Activated CD8-positive, alpha-beta memory T cell treated with anti-CD3 and anti-CD28 coated beads for 48 hours (primary cell): ENCODE measurements at places on chromosomes 5 and 9.

GRCh38 chr5:172943283-172943841 is 15.9 kb upstream of the RPL26L1 start:
- DNase-seq = no peak

DNA sequence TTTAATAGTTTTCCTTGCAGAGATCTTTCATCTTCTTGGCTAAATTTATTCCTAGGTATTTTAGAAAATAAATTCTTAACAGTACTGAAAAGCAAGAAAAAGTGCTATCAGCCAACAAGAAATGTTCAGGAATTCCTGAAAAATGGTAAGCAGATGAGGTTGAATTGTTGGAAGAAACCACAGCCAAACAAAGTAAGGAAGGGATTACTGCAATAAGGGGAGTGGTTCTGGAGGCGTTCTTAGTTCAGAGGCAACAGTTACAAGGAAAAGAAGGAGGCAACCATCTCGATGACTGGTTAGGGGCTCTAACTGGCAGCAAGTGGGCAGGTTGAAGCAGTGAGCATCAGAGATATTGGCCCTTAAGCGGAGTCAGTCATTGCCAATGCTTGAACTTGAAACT is 12.8 kb upstream of the OR13J1 start:
- DNase-seq = no peak

DNA sequence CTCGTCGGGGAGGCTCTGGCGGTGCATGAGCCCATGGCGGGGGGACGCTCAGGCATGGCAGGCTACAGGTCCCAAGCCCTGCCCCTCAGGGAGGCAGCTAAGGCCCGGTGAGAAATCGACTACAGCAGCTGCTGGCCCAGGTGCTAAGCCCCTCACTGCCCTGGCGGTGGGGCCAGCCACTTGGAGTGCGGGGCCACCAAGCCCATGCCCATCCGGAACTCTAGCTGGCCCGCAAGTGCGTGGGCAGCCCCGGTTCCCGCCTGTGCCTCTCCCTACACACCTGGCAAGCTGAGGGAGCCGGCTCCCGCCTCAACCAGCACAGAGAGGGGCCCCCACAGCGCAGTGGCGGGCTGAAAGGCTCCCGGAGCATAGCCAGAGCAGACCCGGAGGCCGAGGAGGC is 1896.9 kb upstream of the CDH6 start:
- no peak for DNase-seq

DNA sequence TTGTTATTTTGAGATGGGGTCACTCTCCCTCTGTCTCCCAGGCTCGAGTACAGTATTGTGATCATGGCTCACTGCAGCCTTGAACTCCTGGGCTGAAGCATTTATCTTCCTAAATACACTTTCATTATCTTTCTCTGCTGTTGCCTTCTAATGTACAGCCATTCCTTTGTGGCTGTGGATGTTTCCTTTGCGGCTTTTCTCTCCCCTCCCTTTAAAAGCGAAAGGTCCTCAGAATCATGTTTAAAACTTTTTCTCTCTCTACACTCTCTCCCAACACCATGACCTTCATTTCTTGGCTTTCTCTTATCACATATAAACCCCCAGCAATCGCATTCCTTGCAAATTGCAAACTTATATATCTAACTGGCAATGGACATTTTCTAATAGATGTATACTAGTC is 1.6 kb downstream of the IFNA2 start:
- DNase-seq = no peak

DNA sequence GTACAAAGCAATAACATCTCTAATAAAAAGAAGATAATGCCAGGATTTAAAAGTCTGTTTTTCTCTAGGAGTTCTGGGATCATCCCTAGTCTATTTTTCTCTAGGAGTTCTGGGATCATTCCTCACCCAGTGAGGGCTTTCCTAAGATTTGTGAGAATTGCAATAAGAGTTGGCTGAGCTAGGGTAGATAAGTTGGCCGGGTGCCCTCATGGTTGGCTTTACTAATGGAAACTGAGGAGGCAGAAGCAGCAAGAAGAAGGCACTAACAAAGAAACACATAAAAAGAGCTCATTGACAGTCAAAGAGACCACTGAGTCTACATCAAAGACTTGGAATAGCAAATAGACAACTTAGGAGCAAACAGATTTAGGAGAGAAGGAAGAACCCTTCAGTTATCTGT is 4.2 kb downstream of the SLC1A3 start:
- DNase-seq = no peak

DNA sequence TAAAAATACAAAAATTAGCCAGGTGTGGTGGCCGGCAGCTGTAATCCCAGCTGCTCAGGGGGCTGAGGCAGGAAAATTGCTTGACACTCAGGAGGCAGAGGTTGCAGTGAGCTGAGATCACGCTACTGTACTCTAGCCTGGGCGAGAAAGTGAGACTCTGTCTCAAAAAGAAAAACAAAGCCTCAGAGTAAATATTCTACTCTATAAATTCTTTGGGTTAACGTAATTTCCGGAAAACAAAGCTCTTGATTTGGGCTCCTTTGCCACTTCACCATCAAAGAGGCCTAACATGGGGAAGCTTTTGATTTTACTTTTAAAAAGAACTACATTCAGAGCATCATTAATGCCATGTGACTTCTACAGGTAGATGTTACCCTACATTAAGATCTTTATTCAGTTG is 103.1 kb downstream of the SERINC5 start:
- DNase-seq = no peak

DNA sequence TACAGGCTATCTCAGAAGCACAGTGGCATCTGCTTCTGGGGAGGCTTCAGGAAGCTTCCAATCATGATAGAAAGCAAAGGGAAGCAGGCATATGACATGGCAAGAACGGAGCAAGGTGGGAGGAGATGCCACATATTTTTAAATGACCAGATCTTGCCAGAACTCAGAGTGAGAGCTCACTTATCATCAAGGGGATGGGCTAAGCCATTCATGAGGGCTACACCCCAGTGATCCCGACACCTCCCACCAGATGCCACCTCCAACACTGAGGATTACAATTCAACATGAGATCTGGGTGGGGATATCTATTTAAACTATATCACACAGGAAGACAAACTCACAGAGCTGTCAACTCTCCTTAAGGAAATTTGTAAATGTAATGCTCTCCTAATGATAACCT is 258.8 kb downstream of the SPOCK1 start:
- DNase-seq = no peak

DNA sequence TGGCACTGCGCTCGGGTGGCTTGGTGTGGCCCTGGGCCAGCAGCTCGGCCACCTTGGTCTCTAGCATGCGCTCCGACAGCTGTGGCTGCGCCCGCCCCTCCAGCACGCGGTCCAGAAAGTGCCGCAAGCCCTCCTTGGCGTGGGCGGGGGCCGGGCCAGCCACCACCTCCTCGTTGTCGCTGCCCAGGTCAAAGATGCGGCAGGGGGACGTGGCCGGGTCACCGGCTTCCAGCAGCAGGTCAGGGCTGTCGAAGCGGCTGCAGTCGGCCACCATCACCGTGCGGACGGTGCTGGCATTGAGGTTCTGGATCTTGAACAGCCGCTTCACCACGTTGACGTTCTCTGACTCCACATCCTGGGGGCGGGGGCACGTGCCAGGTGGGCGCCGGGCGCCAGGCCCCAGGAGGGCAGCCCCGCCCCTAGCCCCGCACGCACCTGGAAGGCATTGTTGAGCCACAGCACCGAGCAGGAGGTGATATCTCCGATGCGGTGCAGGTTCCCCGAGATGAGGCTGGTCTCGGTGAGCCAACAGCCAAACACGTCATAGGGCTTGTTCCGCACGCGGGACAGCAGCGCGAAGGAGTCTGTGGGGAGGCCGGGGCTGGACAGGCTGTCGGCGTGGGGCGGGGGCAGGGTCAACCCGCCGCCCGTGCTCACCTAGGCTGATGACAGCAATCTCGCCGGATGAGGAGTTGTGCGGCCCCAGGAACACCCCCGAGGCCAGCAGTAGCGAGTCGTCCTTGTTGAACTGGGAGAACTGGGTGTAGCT is 2.2 kb downstream of the FBXW5 start:
- DNase-seq = no peak

DNA sequence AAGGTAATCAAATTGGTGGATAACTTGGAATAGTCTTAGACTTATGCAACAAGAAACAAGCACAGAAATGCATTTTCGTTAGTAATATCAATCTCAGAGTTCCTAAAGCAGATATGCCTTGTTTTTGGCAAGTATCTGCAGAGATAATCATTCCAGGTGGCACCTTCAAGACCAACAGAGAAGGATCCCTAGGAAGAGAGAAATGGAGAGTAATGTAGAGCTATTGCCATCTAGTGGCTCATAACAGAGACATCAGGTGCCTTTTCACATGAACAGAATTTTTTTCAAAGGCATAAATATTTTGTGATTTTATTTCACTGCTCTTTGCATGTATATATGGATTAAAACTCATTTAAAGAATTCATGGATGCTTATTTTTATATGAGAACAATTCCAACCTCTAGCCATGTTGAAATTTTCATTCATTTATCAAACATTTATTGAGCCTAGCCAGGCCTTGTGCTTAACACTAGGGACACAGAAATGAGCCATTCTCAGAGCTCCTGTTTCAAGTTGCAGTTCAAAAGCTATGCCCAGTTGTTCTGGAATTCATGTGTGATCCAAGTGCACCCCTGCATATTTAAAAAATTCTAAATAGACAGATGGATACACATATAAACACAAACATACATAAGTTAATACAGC is 117.5 kb upstream of the OR13F1 start:
- DNase-seq = no peak

GRCh38 chr5:107408564-107408963 is 262.2 kb downstream of the EFNA5 start:
- DNase-seq = no peak

- no peak for DNase-seq
Observed at GRCh38 chr5:154430961-154431630, 14.7 kb upstream of the SAP30L start.

DNA sequence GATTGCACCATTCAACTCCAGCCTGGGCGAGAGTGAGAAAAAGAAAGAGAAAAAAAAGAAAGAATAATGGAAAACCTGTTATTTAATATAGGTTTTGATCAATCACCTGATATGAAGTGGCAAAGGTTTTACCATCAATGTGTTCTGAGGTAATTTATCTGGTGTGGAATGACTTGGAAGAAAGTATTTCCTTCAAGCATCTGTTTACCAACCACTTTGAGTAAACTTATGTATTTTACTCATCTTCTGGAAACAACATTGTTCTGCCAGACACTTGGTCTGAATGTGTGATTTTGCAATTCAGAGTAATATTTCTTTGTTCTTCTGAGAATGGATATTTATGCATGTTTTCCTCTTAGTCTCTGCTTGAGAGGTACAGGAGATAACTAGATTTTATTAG is 24.3 kb downstream of the KIF2A start:
- no peak for DNase-seq

- no peak for DNase-seq
Observed at GRCh38 chr9:21609506-21609905, 127.4 kb upstream of the IFNE start.

GRCh38 chr5:60533789-60534188 is 166.2 kb downstream of the DEPDC1B start:
- no peak for DNase-seq

GRCh38 chr9:95095641-95096355 is 221.7 kb downstream of the FANCC start:
- no peak for DNase-seq

DNA sequence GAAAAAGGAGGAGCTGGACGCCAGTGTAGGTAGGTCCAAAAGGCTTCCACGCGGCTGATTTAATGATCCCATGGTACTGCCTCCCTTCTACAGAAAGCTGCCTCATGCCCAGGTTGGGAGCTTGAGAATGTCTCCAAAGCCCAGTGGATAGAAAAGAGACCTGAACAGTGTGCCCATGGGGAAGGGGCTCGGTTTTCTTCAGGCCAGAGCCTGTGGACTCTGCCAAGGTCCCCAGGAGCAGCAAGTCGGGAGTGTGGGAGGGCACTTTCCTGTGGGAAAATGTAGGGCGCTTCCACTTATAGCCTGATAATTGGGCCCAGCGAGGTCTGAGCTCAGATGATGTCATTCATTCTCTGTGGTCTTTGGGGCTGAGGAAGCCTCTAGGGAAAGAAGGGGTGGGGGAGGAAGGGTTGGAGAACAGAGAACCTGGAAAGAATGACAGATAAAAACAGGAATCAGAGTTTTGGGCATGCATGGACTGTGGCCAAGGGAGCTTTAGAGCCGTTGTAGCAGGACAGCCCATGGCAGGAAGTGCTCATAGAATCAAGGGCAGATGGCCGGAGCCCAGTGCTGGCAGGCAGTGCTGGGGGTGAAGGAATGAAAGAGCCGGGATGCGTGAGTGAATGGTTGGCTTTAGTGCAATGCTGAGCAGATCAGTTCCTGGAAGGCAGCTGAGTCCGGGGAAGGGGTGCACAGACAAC is 42.5 kb upstream of the SH3PXD2B start:
- no peak for DNase-seq

DNA sequence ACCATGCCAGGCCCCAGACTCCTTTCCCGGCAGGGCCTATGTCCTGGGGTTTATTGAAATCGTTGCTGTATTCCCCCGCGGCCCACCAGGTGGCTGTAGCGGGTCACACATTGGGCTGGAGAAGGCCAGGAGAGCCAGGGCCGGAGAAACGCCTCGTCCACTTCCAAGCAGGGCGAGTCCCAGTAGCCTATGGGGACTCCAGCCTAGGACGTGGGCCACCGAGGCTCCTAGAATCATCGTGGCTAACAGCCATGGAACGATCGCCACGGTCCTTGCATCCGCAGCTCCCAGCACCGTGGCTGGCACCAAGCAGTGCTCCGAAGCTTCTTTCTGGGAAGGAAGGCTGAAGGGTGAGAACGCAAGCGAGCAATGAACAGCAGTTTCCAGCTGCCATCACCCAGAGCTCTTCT is 87.7 kb downstream of the ENTREP1 start:
- no peak for DNase-seq

DNA sequence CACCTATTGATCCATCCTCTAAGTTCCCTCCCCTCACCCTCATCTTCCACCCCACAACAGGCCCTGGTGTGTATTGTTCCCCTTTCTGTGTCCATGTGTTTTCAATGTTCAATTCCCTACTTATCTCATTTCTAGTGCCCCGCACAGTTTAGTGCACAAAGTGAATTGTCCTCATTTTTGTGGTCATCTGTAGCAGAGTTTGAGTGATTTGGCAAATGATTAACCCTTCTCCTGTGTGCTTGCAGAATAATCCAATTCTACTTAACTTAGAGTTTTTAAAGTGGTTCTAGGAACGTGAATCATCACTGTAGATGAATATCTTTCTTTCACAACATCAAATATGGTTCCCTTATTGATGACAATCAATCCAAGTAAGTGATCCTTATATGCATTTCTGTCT is 6.3 kb upstream of the HAPLN1 start:
- no peak for DNase-seq

- DNase-seq = no peak
Observed at GRCh38 chr9:72880821-72881220, 72.0 kb downstream of the ALDH1A1 start.

GRCh38 chr5:6586647-6587042 is 46.2 kb downstream of the NSUN2 start:
- no peak for DNase-seq

GRCh38 chr5:112976432-112977309 is at the start of gene DCP2:
Gene DCP2 (plus strand): TSS chr5:112976798. CDS start chr5:112976934, 136 bp downstream.
- DNase-seq = peak; percentile 70

GRCh38 chr9:3271157-3271556 is 254.6 kb downstream of the RFX3 start:
- DNase-seq = no peak

DNA sequence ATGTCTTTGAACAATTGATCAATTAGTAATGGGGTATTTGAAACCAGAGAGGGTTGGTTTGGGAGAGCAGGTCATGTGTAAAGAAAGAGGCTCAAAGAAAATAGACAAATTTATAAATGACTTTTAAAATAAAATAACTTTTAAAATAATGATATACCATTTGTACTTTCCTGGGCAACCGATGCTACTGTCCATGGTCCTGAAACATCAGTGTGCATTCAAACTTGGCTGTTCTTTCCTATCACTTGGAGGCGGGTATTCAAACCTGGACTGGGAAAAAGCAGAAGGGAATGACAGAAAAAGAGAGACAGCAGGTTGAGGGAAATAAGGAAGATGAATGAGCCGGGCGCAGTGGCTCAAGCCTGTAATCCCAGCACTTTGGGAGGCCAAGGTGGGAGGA is 1446.4 kb upstream of the WWC1 start:
- DNase-seq = no peak
